ENCODE measurements at places on chromosomes 4 and X.

DNA sequence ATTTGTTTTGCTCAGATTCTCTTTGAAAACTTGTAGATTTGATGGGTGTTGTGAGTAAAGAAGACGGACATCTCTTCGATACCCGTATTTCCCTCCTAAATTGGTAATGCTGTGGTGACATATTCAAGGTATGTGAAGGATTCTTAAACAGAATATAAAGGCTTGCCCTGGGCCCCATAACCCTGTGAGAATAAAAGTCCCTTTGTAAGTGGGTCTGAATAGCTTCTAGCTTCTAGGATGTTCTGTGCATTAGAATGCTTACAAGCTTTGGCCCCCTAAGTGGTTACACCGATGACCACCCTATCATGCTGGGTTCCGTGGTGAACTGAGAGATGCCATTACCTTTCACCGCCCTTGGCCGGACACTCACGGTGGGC is 574 bp upstream of the MOB1B start:
- DNase-seq, result no peak

DNA sequence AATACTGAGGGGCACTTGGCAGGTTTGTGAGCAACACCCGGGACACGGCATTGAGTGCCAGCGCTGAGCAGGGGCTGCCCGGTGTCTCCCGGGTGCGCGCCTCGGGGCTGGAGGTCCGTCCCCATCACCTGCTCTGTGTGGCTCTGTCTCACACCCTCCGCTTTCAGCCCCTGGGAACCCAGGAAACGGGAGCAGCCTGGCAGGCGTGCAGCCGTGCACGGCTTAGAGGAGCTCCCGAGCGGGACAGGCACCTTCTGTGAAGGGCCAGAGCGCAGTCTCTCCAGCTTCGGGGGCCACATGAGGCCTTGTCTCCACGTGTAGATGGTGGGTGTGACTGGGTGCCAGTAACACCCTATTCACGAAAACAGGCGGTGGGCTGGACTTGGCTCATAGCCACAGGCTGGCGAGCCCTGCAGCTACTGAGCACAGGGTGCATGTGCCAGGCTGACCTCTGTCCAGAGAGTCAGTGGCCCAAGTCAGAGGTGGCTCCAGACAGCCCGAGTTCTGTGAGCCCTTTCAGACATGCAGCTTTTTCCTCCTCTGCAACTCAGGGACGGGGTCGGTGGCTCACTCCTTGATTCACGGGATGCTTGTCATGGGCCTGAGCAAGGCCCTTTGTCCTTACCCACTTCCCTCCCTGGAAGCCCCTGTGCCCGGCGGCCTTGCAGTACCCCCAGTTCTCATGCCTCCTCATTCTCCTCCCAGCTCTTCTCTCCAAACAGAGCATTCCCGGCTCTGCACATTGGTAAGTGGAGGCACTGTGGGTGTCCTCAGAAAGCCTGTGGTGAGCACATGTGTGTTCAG is 23.5 kb downstream of the UVSSA start:
- no peak for DNase-seq

- no peak for DNase-seq
Measured at GRCh38 chr4:185534866-185535611, at the start of gene PDLIM3. Gene PDLIM3, minus strand, starts transcription at chr4:185535507. Its CDS starts 73 bp downstream, at chr4:185535434.

- DNase-seq, result no peak
Measured at GRCh38 chrX:100409610-100410590, at the start of gene PCDH19. Gene PCDH19, minus strand, starts transcription at chrX:100410273. Its CDS starts 1,676 bp downstream, at chrX:100408597.

DNA sequence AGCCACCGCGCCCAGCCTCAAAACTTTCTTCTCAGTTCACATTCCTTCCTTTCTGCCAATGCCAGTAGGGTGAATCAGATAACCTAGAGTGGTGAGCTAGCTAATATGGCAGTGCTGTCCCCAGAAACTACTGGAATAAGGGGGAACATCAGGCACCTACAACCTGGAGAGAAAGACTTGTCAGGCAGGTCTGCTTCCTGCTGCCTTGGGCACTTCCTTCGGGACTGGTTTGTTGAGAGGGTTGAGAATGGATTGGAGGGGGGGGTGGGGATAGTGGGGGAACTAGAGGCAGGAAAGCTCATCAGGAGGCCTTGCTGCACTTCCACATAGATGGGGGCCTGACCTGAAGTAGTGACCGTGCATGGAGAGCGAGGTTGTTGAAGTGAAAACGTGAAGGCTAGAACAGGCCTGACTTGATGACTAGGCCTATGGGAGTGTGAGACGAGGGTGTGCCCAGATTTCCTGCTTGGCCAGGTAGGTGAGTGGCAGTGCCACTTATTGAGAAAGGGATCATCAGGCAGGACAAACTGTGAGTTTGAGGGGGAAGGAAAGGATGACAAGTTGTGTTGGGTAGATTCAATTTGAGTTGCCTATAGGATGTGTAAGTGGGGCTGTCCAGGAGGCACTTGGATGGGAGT is 33.4 kb downstream of the SLC25A5 start:
- no peak for DNase-seq

GRCh38 chr4:83178029-83178428 is 63.5 kb upstream of the PLAC8 start:
- DNase-seq, result no peak

- DNase-seq, result no peak
Measured at GRCh38 chrX:2894885-2895292, 34.2 kb downstream of the ARSD start.

Data from brain pericyte (primary cell).